ENCODE measurements at places on chromosomes 7 and 10.

DNA sequence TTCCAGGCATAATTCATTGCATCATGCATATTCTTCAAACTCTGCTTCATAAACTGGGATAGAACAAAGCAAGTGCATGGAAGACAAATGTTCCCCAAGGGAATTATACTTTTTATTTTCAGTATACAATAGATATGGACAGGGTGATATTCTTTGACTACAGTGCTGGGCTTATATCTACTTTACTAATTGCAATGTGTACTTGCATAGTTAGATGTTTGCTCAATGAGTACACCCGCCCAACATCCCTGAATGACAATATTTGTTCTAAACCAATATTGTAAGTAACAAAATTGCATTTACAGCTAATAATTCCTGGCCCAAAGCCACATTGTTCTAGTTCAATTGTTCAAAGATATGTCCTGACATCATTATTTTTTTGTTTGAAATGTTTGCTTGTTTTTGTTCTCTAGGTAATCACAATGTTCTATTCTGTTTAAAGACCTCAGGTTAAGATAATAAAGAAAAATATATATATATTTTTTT, 171.4 kb downstream of the PTN start:
- DNase-seq = no peak

- DNase-seq = no peak
These were observed 116.3 kb downstream of the MLLT10 start for GRCh38 chr10:21650353-21650752.

GRCh38 chr7:77501192-77501515, 35.9 kb upstream of the PTPN12 start:
- DNase-seq = no peak

DNA sequence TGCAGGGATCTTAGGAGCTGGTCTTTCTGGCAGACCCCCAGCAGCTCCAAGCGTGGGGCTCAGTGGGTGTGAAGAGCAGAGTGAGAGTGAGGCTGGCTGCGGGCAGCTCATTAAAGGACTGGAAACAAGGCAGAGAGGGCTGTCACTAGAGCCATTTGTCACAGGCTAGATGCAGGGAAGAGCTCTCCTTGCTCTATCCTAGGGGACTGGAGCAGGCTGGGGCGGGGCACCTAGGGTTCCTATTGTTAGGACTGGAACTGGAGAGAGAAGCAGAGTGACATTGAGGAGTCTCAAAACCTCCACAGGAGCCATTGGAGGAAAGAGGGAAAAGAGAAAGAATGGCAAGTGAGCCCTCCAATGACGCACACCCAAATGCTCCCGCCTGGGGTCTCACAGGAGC, 772 bp upstream of the DDC start:
- DNase-seq = no peak

GRCh38 chr10:131022981-131023380, 288.5 kb downstream of the TCERG1L start:
- DNase-seq = no peak

DNA sequence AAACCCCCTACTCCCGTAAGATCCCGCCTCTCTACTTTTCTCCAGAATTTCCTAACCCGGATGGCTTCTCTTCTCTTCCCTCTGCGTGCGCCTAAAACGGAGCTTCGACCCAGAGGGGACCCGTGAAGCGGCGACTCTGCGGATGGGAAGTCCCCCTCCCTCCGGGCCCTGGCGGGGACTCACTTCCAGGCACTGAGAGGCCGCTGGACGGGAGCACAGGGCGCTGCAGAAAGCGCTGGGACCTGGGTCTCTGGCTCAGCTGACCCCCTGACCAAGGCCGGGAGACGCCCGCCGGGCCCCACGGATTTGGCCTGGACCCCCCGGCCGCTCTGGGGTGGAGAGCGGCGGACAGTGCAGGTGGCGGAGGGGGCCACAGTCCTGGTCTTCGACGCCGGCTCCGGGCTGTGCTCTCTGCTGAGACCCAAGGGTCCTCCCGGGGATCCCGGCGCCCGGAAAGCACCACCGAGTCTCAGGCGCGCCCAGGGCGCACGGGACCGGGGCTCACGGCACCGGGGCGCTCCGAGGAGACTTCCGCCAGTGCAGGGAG, 688 bp upstream of the FOXL3 start:
- DNase-seq = no peak

DNA sequence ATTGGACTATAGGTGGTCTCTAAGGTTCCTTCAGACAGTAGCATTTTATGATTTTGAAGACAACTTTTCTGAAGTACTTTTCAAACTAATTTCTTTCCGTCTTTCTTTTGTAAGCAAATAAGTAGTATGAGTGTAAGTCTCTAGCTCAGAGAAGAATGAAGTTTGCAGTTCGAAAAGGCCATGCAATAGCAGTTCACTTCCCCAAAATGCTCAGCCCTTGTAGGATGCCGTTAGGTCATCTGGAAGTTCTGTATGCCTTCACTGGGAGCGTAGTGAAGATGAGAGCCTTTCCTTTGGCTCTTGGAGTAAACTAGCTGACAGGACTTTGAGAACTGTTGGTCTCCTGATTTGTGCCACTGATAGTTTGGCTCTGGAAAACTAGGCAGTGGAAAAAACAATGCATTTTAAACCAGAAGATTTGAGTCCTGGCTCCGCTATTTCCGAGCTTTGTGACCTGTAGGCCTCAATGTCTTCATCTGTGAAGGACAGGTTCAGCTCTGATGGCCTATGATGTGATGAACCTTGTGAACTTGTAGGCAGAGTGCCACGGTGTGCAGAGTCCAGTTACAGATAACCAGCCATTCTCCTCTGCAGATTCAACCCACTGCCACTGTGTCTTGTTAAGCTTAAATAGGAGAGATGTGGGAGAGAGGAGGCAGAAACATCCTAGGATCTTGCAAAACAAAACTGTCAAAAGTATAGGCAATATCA, 18.8 kb downstream of the SGPL1 start:
- DNase-seq = no peak

- no peak for DNase-seq
These were observed 40.2 kb downstream of the ARL4A start for GRCh38 chr7:12727455-12728191.

- no peak for DNase-seq
These were observed 47.2 kb downstream of the XPNPEP1 start for GRCh38 chr10:109875828-109876821.

- DNase-seq = no peak
These were observed 119.4 kb downstream of the DIP2C start for GRCh38 chr10:569961-570627.

DNA sequence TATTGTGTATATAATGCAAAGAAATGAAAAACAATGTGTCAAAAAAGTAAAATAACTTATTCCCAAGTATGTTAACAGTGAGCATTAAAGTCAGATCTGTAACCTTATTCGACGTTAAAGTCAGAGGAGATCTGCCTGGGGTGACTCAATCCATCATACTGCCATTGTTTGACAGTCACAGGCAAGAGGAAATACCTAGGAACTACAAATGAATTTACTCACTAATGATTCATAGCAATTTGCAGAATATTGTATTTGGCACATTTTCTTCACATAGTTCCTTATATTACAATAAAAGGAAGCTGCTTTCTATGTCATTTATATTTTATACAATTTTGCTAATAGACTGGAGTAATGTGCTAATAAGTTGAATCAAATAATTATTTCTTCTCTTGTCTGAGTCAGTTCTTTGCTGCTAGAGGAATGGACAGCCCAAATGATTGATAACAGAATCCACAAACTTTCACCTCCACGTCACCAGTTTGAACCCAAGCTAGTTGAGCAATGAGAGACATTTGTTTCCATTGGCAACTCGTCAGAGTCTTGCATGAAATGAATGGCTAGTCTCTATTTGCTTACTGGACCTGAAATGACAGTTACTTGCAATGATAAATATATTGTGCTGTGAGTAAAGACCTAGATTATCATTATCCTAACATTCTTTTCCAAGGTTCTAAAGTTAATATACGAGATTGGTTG, 48.5 kb upstream of the TMEM106B start:
- DNase-seq = no peak

- no peak for DNase-seq
These were observed 90.2 kb downstream of the TACC2 start for GRCh38 chr10:122078965-122079795.

DNA sequence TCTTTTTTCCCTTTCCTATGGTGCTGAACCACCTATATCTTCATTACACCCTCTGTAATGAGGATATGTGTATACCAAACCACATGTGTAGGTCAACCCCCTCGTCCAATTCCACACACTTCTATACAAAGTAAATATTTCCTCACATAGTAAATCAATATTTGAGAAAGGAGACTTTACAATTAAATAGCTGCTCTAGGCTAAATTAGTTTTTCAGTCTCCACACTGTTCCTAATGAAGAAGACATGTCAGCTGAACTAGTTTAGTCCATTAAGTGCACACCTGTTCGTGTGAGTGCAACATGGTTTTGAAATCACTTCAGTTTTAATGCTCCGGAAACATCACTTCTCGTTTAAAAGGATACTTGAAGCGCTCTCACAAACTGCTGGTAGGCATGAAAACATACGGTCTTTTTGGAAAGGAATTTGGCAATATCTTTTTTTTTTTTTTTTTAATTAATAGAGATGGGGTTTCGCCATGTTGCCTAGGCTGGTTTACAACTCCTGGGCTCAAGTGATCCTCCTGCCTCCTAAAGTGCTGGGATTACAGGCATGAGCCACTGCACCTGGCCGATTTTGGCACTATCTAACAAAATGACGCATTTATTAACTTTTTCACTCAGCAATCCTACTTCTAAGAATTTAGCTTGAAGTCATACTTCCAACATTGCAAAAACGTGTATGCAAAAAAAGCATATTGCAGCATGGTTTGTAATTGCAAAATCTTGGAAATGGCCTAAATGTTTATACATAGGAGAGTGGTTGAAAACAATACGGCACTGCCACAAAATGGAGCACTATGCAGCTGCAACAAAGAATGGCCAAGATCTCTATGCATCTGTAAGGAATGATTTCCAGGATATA, 2.1 kb upstream of the XRCC2 start:
- DNase-seq = no peak

DNA sequence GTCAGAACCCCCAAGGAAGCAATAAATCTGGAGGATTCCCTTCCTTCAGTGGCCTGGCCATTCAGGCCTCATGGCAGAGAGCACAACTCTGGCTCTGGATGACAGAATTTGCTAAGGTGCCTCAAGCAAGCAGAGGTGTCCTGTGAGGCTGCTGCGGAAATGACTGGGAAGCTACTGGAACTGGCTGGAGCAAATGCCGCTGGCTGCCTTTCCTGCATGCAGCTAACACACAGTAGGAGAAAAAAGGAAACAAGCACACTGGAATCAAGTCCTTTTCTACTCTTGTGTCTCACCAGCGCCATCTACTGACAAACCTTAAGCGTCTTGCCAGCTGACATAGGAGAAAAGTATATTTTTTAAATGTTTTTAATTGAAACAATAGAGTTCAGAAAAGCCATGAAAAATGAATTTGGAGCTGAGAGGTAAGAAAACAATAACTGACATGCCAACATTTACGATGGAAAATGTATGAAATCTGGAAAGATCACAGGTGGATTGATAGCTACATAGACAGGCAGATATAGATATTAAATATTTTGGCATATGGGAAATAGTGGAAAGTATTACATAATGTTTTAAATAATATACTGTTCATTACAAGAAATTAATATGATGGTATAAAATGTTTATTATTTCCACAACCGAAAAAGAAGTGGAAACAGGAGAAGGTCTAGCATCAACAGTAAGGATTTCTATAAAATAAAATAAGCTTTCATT, 951.6 kb downstream of the ANKRD7 start:
- no peak for DNase-seq

All from activated CD4-positive, alpha-beta T cell treated with anti-CD3 and anti-CD28 coated beads for 1 hour (primary cell).